Endothelial cell of coronary artery (primary cell): ENCODE measurements at places on chromosomes 4 and X. TPM values are rescaled to one million over a fixed set of nuclear protein-coding genes. Genes with fewer than 3 reads are reported as not detected.

The WNK3 gene
- total RNA-seq = 0.45 and 0.66 TPM in 2 replicates

The BEND2 gene
- total RNA-seq = not detected in 2 replicates

The TBC1D9 gene
- 55.7 and 58.6 TPM in 2 replicates for total RNA-seq

The FAM47A gene
- not detected in 2 replicates for total RNA-seq

The NLRP2B gene
- total RNA-seq = under 0.01 TPM in 1 of 2 replicates, not detected in the other
